ENCODE measurements at places on chromosomes 16 and 17. TPM values are rescaled to one million over a fixed set of nuclear protein-coding genes. Genes with fewer than 3 reads are reported as not detected.

DNA sequence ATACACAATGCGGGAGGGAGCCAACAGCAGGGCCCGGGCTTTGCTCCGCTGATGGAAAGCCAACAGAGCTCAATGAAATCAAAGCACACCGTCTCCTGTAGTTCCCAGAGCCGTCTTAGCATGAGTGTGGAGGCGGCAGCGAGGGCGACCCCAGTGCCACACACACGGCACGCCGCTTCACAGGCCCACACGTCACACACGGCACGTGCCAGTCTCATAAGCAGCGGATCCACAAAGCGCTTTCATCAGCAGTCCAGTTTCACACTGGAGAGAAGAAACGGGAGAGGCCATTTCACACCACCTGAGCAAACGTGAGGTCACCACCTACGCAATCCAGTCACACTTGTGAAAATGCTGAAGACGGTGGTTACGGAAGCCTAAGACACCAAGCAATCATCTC lies 34.8 kb downstream of the CYB5D2 start:
- H3K27me3 ChIP-seq = no peaks in the 10 kb centered on the region
- peaks cover 60% of the 10 kb centered on the region for H3K36me3 ChIP-seq
- peaks cover 52% of the 10 kb centered on the region for H3K4me1 ChIP-seq
- H3K4me3 ChIP-seq = no peak overlapping the region

GRCh38 chr16:53048139-53048915 lies 4.4 kb downstream of the CHD9NB start:
- H3K27ac ChIP-seq = no peak overlapping the region
- no peaks in the 10 kb centered on the region for H3K4me1 ChIP-seq
- no peak for DNase-seq
- H3K36me3 ChIP-seq = no peaks in the 10 kb centered on the region
- H3K27me3 ChIP-seq = peaks cover 23% of the 10 kb centered on the region

DNA sequence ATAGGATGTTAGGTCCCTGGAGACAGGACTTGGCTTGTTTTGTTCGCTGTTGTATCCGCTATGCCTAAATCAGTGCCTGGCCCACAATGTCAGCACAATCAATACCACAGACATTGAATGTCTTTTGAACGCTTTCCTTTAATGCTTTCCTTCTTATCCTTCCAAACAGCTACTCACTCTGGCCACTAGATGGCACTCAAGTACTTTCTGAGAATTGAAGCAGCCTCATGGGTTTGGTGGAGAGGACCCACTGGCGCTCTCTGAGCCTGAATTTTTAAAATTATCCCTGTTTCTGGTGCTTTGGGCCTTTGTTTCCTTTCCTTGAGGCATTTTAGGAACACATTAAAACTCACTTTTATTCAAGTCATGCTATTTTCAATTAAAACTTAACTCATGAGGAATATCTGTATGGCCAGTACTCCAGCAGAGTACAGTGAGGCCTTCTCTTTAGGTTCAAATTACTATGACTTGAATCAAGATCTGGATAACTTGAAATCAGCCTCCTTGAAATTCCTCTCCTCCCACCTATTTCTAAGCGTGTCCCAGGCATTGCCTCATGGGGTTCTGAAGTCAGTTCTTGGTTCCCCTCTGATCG lies 3.2 kb upstream of the NLRP1 start:
- H3K4me1 ChIP-seq = peaks cover 38% of the 10 kb centered on the region
- H3K36me3 ChIP-seq = peaks cover 1% of the 10 kb centered on the region
- DNase-seq = peak; percentile 39
- H3K4me3 ChIP-seq = no peak overlapping the region
- H3K27ac ChIP-seq = no peak overlapping the region

GRCh38 chr17:28053725-28054124 lies 11.2 kb downstream of the NLK start:
- H3K27me3 ChIP-seq = no peaks in the 10 kb centered on the region
- H3K4me3 ChIP-seq = no peak overlapping the region

- no peak overlapping the region for H3K4me3 ChIP-seq
- peaks cover 69% of the 10 kb centered on the region for H3K36me3 ChIP-seq
- no peak for DNase-seq
- H3K4me1 ChIP-seq = no peaks in the 10 kb centered on the region
Measured at GRCh38 chr17:82950525-82951102, 110.8 kb upstream of the ZNF750 start.

DNA sequence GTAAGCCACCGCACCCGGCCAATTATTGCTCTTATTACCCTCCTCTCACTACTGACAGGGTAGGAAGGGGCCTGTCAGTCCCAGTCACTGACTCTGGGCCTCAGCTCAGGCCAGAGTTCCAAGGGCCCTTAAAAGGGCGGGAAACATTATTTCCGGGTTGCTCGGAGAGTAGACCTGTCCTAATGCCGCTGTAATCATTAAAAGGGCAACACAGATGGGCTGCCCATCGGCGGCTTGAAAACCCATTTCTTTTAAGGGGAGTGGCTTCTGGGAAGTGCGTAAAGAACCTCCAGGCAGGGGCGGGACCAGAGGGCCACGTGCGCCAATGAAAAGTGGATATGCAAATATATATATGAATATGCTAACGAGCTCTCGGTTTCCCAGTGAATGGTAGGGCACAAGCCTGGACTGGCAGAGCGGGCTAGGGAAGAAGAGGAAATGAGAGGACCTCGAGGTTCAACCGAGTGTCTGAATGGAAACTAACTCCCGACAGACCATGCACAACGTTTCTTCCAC lies 26.6 kb downstream of the PIPOX start:
- H3K27me3 ChIP-seq = no peaks in the 10 kb centered on the region
- no peaks in the 10 kb centered on the region for H3K4me1 ChIP-seq
- DNase-seq = no peak

DNA sequence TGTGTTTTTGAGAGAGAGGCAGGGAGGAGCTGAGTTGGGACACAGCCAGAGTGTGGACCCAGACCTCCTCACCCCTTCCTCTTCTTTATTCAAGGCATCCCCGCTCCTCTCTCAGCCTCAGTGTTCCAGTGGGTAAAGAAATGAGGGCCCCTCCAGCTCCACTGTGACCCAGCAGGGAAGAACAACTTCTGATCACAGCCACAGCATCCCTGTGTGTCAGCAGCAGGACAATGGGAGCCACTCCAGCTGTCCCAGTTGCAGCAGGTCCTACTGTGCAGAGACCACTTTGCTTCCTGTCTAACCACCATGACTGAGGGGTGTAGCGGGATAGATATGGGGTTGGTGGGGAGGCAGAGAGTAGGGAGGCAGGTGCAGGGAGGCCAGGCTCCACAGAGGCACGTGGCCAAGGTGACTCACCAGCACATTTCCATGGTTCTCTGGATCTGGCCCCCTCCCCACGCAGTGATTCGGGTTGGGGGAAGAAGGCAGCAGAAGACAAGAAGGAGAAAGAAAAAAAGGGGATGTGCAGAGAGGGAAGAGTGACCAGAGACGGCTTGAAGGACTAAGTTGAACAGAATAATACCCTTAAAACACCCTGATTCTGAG lies 24.5 kb downstream of the PIK3R5 start:
- H3K27me3 ChIP-seq = no peaks in the 10 kb centered on the region
- H3K4me3 ChIP-seq = peak overlapping the region; percentile 68
- DNase-seq = peak; percentile 60
- H3K27ac ChIP-seq = peak overlapping the region; percentile 96
- H3K4me1 ChIP-seq = peaks cover 71% of the 10 kb centered on the region
- H3K36me3 ChIP-seq = peaks cover 69% of the 10 kb centered on the region

DNA sequence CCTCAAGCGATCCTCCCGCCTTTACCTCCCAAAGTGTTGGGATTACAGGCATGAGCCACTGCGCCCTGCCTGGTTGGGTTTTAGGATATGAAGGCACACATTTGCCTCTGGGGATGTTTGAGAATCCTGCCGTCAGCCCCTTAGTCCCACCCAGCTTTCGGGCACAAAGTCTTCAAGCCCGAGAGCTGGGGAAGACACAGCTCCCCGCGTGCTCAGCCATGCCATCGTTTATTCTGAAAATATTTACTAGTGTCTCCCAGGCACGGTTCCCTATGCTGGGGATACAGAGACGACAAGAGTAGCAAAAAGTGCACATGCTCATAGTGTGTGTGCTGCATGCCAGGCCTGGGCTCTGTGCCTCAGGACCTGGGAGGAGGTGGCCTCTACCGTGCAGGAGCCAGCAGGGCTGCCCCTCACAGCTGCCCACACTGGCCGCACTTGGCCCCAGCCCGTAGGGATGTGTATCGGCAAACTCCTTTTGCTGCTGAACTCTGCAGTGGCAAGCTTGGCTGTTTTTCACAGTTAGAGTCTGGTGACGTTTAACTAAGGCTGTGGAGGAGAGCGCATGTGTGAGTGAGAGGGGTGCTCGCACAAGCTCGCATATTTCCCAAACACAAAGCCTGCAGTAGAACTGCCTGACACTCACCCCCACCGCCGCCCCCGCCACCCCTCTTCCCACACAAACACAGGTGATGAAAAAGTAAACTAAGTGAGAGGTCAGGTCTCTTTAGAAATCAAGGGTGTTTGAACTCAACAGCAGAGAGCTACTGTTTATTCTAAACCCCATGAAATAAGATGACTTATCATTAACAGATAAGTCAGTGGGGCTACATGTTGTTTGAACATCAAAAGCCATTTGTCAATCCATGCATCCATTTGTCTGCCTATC lies 266.4 kb downstream of the MRTFB start:
- no peaks in the 10 kb centered on the region for H3K4me1 ChIP-seq
- no peaks in the 10 kb centered on the region for H3K36me3 ChIP-seq
- DNase-seq = no peak
- no peak overlapping the region for H3K27ac ChIP-seq

DNA sequence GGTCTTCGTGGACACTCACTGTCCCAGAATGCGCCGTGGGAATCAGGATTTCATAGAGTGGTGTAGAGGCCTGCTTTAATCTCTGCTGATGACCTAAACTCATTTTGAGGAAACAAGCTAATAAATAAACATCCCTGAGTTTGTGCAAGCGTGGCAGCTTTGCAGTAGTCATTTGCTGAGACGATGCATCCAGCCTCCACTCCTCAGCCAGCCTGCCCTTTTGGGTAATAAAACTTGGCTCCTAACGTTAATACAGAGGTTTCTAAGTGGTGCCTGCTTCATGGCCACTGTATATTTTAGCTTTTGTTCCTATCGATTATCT lies 1.3 kb downstream of the DGKE start:
- H3K27ac ChIP-seq = peak overlapping the region; percentile 87
- peaks cover 56% of the 10 kb centered on the region for H3K4me1 ChIP-seq
- H3K36me3 ChIP-seq = peaks cover 31% of the 10 kb centered on the region
- peak overlapping the region; percentile 89 for H3K4me3 ChIP-seq
- no peak for DNase-seq
- no peaks in the 10 kb centered on the region for H3K27me3 ChIP-seq

DNA sequence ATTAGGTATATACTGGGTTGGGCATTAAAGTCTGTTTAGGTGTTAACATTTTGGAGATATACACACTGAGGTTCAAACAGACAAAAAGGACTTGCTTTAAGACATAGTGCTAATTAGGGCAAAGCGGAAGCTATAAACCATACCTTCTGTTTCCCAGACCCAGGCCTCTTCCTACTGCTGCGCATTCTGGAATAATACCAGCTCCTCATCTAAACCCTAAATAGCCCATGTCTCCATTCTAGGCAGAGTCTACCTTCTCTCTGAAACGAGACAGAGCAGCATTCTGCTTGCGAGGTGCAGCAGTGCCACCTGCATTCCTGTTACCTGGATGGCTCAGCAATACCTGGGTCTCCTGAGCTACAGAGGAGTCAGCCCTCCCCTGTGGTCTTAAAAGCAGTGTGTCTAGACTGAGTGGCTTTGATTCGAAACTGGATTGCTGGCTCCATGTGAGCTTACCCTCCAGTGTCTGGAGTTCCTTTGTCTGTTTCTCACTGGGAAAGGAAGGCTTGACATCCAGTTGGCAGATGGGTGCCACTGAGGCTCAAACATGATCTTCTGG lies 6.4 kb downstream of the YPEL2 start:
- peaks cover 60% of the 10 kb centered on the region for H3K4me1 ChIP-seq
- H3K27ac ChIP-seq = no peak overlapping the region
- H3K4me3 ChIP-seq = no peak overlapping the region
- H3K36me3 ChIP-seq = no peaks in the 10 kb centered on the region
- no peaks in the 10 kb centered on the region for H3K27me3 ChIP-seq
- DNase-seq = no peak

GRCh38 chr16:78942625-78943245 lies 657.8 kb downstream of the MAF start:
- H3K4me1 ChIP-seq = no peaks in the 10 kb centered on the region
- no peak for DNase-seq
- H3K36me3 ChIP-seq = peaks cover 14% of the 10 kb centered on the region
- no peak overlapping the region for H3K4me3 ChIP-seq
- H3K27ac ChIP-seq = no peak overlapping the region

GLIS2 gene
- 0.08 TPM for total RNA-seq

DNA sequence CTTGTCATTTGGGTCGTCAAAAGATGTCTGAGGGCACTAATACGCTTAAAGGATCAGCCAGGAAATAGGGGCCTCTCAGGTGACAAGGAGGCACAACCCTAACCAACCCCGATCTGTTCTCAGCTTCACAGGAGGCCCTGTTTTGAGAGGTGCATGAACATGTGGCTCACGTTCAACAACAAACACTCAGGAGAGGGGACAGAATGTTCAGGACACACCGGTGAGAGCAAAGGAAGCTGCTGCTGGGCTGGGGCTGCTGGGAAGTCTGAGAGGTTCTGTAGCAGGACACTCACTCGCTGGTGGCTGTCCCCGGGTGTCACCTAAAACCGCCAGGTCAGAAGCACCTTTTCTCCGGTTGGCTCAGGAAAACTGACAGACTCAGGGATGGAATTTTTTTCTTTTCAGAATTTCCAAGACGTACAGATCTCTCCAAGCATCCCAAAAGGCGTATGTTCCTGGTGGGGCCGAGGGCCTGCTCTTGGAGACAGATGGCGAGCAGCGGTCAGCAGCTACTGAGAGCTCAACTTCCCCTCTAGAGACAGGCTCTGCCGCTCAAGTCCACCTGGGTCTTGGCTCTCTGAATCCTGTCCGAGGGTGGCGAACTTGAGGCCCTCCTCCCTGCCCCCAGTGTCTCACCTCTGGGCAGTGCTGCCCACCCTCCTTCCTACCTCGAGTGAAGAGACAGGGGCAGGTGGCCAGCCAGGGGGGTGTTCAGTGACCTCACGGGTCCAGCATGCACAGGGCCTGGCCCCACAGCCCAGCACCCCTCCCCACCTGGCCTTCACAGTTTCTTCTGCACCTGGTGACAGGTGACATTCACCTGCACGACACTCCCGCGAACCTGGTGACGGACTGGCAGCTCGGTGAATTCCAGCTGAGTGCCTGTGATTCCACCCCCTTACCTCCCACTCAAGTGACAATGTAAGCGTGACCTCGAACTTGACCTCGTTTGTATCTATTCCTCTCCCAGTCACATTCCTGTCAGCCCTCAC lies 22.9 kb downstream of the CLUH start:
- no peak for DNase-seq
- no peaks in the 10 kb centered on the region for H3K36me3 ChIP-seq
- H3K27me3 ChIP-seq = no peaks in the 10 kb centered on the region
- peaks cover 5% of the 10 kb centered on the region for H3K4me1 ChIP-seq

DNA sequence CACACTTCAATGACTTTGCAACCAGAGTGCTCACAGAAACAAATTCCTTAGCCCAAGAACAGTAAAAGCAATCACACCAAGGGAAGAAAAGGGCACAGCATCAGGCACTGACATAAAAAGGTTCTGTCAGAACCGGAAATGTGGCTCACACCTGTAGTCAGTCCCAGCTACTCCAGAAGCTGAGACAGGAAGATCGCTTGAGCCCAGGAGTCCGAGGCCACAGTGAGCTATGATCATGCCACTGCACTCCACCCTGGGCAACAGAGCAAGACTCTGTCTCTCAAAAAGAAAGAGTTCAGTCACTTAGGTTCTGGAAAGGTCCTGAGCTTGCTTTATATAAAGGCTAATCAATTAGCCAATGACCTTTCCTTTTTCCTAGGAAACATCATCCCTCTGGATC lies 22.7 kb downstream of the YWHAE start:
- peaks cover 81% of the 10 kb centered on the region for H3K4me1 ChIP-seq
- H3K27ac ChIP-seq = peak overlapping the region; percentile 16
- DNase-seq = no peak
- peaks cover 34% of the 10 kb centered on the region for H3K36me3 ChIP-seq

ANKFN1 gene
- total RNA-seq = not detected
